ENCODE measurements at places on chromosomes 16 and 17.

GRCh38 chr17:13973960-13974651 is 95.2 kb upstream of the COX10 start:
- DNase-seq, result no peak

DNA sequence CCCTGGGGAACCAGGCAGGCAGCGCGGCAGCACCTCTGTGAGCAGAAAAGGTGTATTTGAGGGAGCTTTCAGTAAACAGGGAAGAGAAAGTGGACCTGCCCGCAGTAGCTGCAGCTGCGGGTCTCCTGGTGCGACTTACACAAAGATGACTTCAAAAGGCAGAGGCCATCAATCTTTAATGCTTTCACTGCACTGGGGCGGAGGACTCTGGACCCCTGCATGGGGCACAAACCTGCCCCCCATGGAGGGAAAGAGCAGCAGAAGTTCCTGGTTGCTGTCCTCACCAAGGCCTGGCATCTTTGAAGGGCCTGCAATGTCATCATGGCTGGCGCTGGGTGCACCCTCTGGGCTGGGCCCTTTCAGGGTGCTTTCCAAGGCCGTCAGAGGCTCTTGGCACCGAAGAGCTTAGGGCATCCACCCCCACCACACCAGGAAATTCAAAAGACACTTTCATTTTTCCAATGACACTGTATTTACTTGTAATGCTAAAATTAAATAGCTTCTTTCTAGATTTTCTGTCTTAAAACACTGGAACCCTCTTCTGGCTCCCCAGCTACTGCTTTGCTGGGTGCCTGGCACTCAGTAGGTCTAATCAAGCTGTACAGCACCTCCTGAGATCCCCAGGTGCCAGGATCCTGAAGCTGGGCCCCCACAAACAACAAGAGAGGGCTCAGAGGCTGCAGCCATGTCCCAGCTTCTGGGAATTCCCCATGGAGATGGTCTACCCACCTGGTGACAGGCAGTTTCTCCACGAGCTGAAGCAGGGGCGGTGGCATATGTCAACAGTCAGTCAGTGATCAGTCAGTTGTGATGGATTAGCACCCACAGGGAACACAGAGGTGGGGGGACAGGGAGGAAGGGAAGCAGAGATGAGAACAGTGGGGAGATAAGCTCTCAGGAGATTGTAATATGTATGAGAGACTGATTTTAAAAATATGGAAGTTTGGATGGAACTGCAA is 2.1 kb upstream of the CACNG1 start:
- no peak for DNase-seq

DNA sequence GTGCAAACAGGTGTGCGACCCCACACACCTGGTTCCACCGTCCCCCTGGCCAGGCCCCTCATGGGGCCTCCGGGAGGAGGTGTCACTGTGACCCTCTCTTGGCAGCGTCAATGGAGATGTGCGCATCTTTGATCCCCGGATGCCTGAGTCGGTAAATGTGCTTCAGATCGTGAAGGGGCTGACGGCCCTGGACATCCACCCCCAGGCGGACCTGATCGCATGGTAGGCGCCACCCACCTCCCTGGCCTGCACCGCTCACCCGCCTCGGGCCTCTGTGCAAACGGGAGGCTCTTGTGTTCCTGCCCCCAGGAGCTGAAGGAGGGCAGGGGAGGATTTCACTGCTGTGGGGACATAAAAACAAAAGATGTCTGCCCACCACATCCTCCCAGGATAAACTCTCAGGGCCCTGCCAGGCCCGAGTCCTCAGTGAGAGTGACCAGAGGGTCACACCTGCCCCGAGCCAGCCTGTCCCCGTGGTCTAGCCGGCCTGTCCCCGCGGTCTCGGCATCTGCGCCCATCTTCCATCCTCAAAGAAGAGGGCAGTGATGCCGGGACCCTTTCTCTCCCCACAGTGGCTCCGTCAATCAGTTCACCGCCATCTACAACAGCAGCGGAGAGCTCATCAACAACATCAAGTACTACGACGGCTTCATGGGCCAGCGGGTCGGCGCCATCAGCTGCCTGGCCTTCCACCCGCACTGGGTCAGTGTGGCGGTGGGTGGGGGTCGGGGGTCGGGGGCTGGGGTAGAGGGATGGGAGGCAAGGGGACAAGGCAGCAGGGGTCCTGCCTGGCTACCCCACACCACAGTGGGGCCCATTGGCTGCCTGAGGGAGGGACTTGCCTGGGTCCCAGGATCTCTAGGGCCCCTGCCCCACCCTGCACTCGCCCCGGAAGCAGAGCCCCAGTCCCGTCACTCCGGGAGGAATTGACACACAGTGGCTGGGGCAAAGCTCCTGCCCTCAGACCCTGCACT is 29.0 kb upstream of the CHMP6 start:
- DNase-seq, result no peak

- DNase-seq, result no peak
These were observed 44.9 kb downstream of the GRIN2A start for GRCh38 chr16:10137341-10137740.

GRCh38 chr16:83136924-83137323 is 510.2 kb downstream of the CDH13 start:
- no peak for DNase-seq

Data from activated naive CD4-positive, alpha-beta T cell treated with anti-CD3 and anti-CD28 coated beads, Interleukin-2, amount 50 U/mL, for 16 hours (primary cell).